NCI-H1105 treated with DMSO at 0.1 percent for 48 hours (cell line): ENCODE measurements at places on chromosomes 16 and 17.

- DNase-seq = no peak
These were observed 100.7 kb upstream of the AXIN2 start for GRCh38 chr17:65662196-65662595.

- DNase-seq = no peak
These were observed 313.3 kb upstream of the HSBP1 start for GRCh38 chr16:83494459-83494858.

DNA sequence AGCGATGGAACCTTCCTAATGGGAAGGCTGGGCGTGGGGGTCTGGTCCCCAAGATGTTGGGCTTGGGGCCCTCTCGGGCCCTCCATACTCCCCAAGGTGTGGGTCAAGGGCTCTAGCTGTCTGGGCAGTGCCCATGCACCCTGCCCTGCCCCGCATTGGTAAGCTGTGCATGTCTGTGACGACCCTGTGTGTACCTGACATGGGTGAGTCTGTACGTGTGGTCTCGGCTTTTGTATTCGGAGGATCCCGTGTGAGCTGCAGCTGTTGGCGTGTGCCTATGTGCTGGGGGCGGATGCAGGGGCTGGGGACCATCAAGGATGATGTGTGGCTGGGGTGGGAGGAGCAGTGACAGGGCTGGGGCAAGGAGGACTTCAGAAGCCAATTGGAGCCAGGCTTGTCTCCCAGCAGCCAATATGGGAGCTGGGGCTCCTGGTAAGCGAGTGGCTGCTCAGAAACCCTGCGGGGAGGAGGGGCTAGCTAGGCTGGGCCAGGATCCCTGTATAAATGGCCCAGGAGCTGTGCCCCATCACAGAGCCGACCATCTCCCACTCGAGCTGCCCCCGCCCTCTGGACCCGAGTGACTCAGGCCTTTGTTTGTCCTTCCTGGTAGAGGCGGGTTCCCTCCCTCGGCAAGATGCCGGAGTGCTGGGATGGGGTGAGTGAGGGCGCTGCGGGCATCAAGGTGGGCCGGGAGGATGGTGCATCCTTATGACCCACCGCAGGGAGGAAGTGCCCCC, at the start of gene NDRG4:
Gene NDRG4, plus strand, starts transcription at position 529 of the 737 bp plus-strand sequence. Its CDS starts 106 bp downstream, at position 635.
- peak; percentile 77 for DNase-seq

- no peak for DNase-seq
These were observed 200.5 kb downstream of the ZFHX3 start for GRCh38 chr16:72847187-72848027.

DNA sequence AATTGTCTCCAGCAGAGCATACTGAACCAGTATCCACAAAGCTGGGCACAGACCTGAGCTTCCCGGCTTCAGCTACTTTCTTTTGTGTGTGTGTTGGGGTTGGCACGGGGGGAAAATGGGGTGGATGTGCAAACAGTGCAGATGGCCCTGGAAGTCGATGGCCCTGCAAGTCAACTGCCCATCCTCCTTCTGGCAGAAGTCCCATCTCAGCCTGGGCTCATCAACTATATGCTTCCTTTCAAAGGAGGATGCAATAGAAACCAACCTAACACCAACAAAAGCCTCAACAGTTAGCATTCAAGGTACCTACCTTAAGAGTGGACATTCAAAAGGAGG, 55.7 kb downstream of the SOX9 start:
- peak; percentile 52 for DNase-seq

DNA sequence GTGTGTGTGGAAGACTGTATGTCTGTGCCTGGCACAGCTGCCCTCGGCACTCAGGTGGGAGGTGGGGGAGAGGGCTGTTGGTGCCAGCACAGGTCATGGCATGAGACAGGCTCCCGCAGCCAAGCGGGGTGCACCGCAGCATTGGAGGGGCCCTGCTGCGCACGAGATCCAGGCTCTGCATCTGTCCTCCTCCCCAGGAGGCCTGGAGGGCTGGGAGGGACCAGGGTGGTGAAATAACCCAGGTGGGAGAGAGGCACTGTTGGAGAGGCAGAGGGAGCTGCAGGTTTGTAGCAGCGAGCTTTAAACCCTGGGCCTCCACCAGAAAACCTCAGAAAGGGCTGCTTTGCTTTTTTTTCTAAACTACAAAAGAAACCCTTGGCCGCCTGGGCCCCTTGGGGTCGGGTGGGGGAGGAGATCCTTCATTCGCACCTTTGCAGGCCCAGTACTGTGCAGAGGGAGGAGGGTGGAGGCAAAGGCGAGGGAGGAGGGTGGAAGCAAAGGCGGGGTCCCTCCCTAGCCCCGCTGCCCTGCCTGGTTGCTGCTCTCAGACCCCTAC, 241.7 kb downstream of the SEC14L1 start:
- no peak for DNase-seq

GRCh38 chr17:48024149-48025039, 13.2 kb downstream of the COPZ2 start:
- peak; percentile 45 for DNase-seq

DNA sequence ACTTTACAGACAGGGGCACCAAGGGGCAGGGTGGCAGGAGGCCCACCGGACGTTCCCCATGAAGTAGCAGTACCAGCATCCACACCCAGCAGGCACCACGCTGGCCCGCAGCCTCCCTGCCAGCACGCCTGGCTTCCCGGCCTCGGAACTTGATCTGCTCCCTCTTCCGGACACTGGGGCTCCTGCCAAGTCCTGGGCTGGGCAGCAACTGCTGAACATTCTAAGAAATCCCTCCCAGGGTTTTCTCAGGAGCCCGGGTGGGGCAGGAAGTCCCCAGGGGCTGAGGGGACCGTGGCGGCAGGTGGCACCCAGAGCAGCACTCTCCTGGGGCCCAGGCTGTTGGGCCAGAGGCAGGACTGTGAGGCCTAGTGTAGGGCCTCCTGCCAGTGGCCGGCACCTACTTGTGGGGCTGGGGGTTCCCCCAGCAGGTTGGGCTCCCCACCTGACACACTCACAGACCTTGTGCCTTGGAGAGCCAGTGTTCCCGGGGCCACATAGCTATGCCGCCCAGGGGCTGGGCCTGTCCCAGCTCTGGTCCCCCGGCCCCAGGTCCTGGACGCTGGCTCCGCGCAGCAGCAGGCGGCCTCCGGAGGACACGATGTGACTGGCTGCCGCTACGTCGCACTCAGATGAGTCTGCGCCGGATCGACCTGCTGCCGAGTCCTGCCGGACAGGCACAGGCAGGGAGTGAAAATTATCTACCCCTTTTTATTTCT, 86.2 kb upstream of the CBX4 start:
- DNase-seq = no peak

DNA sequence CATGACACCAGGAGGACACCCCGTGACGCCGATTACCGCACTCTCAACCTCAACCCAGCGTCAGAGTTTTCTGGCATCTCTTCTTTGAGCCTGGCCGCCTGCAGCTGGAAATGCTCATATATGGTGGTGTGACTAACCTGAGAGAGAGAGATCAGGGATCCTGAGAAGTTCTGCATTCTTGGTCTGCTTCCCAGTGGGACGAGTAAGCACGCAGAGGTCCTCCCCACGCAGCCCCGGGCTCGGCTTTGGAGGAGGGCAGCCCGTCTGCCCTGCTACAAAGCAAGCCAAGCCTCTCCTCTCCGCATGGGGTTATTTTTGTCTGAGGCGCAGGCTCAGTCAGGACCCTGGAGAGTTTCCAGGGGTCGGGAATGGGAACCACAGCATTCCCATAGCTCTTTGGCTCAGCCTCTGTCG, 16.5 kb downstream of the CRISPLD2 start:
- no peak for DNase-seq

DNA sequence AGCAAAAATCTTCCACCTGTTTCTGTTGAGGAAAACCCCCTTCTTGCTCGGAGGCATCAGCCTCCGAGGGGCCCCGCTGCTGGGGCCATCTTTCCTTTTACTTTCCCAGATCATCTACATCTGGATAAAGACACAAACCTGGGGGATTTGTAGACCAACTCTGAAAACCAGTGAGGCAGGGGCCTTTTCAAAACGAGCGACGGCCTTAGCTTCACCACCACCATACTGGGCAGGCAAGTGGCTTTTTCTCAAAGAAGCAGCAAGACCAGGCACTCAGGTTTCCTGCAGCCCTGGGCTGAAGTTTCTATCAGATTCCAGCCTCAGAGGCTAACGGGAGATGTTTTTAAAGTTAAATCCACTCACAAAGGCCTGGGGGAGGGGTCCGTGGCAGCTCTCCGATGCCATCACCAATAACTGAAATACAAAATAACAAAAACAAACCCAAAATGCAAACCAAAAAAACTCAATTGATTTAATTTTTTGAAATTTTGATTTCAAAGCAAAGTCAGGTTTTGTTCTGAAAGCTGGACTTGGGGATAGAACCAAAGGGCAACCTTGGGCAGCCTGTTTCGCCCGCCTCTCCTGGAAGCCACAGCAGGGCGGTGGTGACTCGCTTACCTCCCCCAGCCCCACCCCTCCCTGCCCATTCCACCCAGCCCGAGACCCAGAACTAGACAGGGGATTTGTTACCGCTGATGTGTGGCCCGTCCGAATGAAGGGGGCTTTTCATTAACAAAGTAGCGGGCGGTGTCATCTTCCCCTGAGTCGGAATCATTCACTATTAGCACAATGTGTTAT, 55.8 kb downstream of the SALL1 start:
- no peak for DNase-seq

DNA sequence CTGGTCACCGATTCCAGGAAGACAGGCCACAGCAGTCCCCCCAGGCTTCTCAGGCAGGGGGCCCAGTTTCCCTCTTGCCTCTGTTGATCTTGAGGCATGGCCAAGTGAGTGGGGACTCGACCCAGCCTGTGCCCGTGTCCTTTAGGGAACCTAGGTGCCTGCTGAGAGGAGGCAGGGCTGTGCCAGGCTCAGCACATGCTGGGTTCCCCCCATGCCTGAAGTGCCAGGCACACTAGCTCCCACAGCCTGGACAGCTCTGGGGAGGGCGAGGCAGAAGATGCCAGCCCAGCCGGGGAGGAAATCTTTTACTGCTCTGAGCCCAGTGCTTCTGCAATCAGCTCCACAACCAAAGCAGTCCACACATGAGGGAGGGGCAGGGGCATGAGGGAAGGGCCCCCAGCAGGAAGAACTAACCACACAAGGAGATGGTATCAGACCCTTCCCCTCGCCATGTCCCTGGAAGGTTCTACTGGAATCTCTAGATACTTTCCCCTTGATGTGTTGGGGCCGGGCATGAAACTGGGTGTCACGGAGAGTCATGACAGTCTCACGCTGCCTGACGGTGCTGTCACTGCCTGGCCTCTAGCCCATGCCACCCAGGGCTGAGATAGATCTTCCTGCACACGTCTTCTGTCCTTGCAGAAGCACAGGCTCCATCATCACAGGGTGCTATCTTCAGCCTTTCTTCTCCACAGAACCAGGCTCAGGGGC, 25.5 kb downstream of the MYO18A start:
- DNase-seq = no peak

DNA sequence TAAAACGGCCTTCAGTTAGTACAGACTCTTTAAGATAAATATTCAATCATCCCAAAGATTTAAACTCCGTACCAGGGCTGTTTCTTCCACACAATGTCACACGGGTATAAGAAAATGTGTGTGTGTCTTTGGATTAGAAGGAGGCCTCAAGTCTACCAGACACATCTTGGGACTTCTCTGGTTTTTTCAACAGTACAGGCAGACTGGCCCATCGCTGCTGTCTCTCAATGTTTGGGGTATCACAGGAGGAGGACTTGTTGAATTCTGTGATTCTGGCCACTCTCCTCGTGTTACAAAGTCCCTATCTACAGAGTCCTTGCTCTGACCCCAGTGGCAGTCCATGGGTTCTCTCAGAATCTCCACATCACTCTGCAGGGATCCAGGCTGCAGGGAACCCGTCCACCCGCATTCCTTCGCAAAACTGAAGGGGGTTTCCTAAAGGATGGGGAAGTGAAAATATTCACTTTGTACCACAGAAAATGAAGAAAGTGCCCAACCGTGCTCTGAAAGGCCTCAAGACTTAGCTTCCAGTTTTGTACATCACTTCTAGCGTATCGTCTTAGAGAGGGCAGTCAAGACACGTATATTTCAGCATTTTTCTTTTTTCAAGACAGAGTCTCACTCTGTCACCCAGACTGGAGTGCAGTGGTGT, 373.2 kb downstream of the NPIPA8 start:
- DNase-seq = no peak

- DNase-seq = no peak
These were observed 177.6 kb downstream of the IRF8 start for GRCh38 chr16:86076606-86077005.

- peak; percentile 7 for DNase-seq
These were observed 46.3 kb upstream of the DNAH17 start for GRCh38 chr17:78623541-78623940.

- DNase-seq = no peak
These were observed 17.5 kb downstream of the WWOX start for GRCh38 chr16:78116946-78117345.

DNA sequence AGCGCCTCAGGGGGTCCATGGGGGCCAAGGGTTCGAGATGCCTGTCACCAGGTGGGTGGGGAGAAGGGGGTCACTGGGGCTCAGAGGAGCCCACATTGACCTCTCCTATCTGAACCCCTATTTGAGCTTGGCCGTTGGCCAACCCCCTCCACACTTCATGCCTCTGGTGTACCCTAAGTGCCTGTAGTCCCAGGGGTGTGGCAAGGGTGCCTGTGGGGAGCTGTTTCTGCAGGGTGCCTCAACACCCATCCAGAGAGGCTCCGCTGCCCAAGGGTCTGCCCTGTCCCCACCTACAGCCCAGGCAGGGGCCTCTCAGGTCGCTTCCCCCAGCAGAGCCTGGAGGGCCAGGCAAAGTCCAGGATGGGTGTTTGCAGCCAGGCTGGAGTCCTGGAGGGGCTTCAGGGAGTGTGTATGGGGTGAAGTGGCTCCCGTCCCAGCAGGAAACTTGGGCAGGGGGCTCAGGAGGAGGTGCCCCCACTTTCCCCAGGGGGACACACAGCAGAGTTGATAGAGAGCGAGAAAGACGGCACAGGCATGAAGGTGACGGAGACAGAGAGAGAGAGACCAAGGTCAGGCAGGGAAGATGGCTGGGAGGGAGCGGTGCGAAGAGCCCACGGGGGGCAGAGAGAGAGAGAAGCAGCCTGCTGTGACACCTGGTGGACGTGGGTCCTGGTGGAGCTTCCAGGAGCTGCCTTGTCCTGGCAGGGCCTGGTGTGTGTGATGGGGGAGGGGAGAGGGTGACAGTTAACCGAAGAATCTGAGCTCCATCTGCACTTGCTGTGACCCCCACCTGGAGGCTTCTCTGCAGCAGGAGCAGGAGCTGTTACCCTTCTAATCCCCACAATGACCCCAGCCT, at the start of gene SEPTIN12:
Gene SEPTIN12, minus strand, starts transcription at position 719 of the 856 bp plus-strand sequence. Its CDS starts 700 bp downstream, at position 19.
- no peak for DNase-seq
